Dermis microvascular lymphatic vessel endothelial cell (primary cell): ENCODE measurements at places on chromosomes 5 and 9. TPM values are rescaled to one million over a fixed set of nuclear protein-coding genes. Genes with fewer than 3 reads are reported as not detected.

- no peak for DNase-seq
These were observed 13.0 kb upstream of the RASGEF1C start for GRCh38 chr5:180222056-180222455.

- DNase-seq = no peak
These were observed 40.2 kb upstream of the PALM2AKAP2 start for GRCh38 chr9:109739760-109740159.

DNA sequence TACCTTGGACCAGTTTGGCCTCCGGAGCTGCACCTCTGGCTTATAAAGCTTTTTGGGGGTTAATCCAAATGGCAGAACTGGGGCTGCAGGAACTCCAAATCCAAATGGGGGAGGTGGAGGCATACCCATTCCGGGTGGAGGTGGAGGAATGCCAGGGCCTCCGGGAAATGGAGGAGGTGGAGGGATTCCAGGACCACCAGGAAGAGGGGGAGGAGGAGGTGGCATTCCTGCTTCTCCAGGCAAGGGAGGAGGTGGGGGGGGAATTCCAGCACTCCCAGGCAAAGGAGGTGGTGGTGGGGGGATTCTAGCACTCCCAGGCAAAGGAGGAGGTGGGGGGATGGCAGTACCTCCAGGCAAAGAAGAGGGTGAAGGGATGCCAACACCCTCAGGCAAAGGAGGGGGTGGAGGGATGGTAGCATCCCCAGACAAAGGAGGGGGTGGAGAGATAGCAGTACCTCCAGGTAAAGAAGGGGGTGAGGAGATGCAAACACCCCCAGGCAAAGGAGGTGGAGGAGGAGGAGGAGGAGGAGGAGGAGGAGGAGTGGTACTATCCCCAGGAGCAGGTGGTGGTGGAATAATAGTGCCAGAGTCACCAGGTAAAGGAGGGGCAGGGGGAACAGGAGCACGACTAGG is 45.2 kb downstream of the DIAPH1 start:
- DNase-seq = no peak

Gene PCDHB11
- 0.13 and 0.89 TPM in 2 replicates for total RNA-seq

Gene CCDC192
- total RNA-seq = not detected in 2 replicates

- no peak for DNase-seq
These were observed 82.3 kb downstream of the MACIR start for GRCh38 chr5:103340717-103341388.
